ENCODE measurements at places on chromosomes 2 and 18.

DNA sequence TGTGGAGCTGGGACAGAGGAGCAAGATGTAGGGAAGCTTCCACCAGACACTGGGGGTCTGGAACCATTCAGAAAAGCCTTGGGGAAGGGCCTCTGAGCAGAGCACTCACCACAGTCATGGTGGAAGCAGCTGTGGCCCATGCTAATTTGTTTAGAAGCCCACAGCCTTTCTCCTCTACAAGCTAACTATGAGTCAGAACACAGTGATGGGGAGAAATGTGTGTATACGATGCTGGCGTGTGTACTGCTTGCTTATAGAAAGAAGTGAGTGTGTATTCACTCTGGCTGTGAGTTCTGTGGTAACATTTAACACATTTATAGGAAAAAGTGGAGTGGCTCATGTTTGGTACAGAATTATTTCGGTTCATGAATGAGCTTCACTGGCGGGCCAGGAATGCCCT lies 157.0 kb upstream of the ACAA2 start:
- DNase-seq = no peak

GRCh38 chr2:133854603-133855200 lies 286.4 kb upstream of the NCKAP5 start:
- DNase-seq = no peak

GRCh38 chr2:86557836-86558235 lies 5.4 kb downstream of the CHMP3 start:
- DNase-seq = peak; percentile 9

GRCh38 chr2:41806286-41806685 lies 241.5 kb upstream of the PKDCC start:
- DNase-seq = no peak

DNA sequence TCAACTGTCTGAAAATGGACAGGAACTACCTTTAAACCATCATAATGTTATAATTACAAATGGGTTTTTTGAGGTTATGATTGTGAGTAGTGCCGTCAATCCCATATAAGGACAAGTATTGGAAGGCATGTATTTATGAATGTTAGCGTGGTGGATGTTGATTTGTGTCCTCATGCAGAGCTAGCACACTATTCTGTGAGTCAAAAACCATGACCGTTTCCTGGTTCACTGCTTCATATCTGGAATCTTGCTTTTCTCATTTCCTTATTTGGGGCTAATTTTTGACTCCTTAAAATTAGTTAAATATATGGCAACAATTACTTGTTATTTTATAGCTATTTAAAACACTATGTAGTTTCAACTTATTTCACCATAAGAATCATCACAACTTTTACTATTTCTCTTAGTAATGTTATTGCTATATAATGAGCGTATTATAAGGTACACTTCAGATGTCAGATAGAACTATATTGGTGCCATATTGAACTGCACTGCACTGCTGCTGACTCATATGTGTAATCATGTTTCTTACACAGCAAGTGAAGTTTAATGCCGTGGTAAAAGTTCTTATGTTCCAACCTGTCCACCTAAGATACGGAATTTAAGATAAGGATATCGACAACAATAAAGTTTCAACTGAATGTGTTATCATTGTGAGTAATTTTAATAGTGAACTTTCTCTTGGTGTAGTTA lies 192.8 kb downstream of the PTGR3 start:
- peak; percentile 10 for DNase-seq

DNA sequence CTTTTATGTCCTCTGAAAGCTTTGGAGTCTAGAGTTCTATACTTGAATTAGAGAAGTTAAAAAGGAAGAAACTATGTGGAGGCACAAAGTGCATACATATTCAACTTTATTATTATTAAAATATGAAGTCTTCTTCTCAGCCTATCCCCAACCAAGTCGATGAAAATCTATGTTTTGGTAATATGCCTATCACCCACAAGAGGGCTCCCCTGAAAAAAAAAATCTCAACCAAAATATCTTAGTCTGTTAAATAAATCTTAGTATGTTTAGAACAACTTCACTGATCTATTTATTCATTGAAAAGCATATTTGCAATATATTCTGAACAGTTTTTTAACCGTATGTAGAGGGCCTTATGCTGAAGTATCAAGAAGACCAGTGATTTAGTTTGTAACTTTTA lies 804.5 kb downstream of the TDRD15 start:
- no peak for DNase-seq

DNA sequence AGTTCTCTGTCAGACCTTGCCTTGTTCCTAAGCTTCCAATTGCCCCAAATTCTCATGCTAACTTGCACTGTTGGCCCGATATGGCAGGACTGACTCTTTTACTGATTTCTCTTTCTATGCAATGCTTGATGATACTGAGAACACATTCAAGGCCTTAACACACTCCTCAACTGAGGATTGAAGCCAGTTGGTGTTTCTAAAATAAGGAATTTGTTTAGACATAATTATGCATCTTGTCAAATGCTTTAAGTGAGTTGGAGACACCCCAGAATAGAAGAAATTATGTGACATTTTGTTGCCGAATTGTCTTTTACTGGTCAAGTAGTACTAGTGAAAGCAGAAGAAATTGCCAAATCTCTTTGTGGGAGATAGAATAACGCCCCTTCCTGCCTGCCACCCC lies 60.0 kb upstream of the THSD7B start:
- DNase-seq = no peak

GRCh38 chr2:21014364-21015280 lies 29.3 kb downstream of the APOB start:
- DNase-seq = no peak

DNA sequence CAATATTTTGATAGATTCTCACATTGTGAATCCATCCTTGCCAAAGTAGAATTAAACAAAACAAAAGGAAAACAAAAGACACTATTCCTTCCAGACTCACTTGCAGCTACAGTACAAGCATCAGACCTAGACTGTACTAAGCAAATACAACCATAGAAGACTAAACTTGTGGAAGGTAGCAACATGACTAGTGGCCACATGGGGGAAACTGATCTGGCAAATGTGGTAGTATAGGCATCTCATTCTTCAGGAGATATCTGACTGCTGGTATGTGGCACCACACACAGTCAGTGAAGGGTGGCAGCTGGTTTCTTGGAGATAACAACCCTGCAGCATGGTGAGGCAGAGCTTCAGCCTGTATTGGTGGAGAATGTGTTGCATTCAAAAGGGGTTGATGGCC lies 81.0 kb upstream of the ACVR2A start:
- no peak for DNase-seq

DNA sequence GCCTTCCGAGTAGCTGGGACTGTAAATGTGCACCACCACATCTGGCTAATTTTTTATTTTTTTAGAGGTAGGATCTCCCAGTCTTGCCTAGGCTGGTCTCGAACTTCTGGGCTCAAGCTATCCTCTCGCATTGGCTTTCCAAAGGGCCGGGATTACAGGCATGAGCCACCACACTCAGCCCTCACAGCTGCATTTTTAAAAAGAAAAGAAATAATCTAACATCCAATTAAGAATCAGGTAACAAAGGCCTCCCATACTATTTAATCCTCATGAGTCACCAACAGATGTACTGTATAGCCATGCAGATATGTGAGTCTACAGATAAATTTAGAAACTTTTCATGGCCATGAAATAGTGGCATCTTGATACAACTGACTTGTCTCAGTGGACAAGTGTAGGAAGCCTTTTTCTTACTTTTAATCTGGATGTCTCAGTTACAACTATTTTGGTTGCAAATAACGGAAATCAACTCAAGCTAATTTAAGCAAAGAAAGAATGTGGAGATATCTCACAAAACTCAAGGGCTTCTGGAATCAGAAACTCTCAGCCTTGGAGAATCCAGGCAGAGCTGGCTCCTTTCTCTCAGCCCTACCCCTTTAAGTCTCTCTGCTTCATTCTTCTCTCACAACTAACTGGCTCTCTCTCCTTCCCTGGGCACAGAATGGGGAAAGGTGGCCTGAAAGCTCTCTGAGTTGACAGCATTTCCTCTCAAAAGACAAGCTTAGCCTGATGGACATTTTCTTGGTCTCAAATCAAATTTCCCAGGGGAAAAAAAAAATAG lies 12.8 kb upstream of the PPM1B start:
- peak; percentile 61 for DNase-seq

DNA sequence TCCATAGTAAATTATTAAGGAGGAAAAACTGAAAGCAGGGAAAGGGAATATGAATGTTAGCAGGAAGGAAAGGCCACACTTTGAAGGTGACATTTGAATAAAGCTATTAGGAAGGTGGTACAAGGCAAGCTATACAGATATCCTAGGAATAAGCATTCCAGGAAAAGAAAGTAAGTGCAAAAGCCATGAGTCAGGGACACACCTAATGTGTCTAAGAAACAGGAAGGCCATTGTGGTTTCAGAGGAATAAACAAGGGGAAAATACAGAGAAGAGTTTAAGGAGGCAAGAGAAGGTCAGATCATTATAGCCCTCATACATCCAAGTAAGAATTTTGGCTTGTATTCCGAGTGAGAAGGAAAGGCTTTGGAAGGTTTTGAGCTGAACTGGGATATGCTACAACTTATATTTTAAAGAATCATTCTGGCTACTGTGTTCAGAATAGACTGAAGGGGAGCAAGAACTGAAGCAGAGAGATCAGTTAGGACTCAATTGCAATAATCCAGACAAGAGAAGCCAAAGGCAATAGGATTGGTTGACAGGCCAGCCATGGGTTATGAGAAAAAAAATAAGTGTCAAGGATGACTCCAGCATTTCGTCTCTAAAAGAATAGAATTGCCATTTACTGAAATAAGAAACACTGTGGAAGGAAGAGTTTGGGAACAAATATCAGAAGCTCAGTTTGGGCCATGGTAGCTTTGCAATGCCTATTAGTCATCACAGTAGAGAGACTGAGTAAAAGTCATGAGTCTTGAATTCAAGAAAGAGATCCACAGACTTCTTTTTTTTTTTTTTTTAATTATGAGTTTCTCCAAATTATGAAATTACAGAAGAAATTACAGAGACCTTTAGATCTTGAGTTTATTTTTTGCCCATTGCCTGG lies 11.3 kb downstream of the RAD51AP2 start:
- peak; percentile 3 for DNase-seq

GRCh38 chr2:64932371-64933216 lies 56.6 kb upstream of the SLC1A4 start:
- no peak for DNase-seq

DNA sequence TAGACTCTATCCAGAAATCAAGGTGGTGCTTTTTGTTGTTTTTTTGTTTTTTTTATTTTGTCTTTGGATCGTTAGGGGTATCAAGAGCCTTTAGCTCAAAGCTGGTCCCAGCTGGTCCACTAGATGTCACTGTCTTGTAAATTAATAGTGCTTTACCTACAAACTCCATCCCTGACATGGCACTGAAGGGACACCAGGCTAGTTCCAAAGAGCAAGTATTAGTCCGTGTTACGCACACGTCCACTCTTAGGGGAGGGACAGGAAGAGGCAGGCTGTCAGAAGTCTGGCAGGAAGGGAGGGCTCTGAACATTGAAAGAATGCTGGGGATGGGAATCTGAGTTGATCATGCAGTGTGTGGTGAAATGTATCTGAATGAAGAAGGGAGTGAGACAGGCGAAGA lies 85.9 kb upstream of the CCBE1 start:
- DNase-seq = peak; percentile 81

- DNase-seq = peak; percentile 96
These were observed 3.7 kb upstream of the MTCL1 start for GRCh38 chr18:8701546-8702118.

GRCh38 chr2:239891698-239892097 lies 133.4 kb downstream of the NDUFA10 start:
- no peak for DNase-seq

- peak; percentile 91 for DNase-seq
These were observed 119.0 kb upstream of the FN1 start for GRCh38 chr2:215554689-215555498.

- DNase-seq = peak; percentile 38
These were observed 117.6 kb downstream of the FAM124B start for GRCh38 chr2:224284134-224284946.

- no peak for DNase-seq
These were observed 12.2 kb downstream of the GPR17 start for GRCh38 chr2:127658146-127658545.

DNA sequence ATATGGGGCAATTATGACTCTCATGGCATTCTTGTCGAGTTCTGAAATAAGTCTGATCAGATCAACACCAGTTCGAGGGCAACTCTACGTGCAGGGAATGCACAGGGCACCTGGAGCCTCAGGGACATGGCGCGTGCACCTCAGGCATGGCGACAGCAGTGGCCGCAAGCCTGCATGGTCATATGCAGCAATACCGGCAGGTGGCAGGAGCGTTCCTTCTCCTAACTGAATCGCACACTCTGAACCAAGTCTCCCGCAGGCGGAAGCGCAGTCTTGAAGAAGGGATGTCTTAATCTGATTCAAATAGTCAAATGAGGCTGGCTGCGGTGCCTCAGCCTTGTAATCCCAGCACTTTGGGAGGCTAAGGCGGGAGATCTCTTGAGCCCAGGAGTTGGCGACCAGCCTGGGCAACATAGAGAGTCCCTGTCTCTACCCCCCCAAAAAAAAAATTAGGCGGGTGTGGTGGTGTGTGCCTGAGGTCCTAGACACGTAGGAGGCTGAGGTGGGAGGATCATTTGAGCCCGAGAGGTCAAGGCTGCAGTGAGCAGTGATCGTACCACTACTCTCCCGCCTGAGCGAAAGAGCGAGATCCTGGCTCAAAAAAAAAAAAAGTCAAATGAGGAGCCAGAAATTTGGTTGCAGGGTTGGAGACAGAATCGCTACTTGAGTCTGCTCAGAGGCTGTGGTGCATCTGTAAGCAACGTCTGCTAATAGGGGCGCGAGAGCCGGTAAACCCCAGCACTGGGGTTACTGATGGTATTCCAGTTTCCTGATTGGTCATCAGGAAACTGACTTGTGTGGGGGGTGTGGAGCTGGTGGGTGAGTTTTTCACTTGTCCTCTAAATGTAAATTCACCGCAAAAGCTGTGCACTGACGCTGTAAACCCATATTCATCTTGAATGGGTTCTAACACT lies 28.8 kb downstream of the FHL2 start:
- DNase-seq = peak; percentile 83

- DNase-seq = no peak
These were observed 539.0 kb upstream of the PIK3C3 start for GRCh38 chr18:41416044-41416443.

DNA sequence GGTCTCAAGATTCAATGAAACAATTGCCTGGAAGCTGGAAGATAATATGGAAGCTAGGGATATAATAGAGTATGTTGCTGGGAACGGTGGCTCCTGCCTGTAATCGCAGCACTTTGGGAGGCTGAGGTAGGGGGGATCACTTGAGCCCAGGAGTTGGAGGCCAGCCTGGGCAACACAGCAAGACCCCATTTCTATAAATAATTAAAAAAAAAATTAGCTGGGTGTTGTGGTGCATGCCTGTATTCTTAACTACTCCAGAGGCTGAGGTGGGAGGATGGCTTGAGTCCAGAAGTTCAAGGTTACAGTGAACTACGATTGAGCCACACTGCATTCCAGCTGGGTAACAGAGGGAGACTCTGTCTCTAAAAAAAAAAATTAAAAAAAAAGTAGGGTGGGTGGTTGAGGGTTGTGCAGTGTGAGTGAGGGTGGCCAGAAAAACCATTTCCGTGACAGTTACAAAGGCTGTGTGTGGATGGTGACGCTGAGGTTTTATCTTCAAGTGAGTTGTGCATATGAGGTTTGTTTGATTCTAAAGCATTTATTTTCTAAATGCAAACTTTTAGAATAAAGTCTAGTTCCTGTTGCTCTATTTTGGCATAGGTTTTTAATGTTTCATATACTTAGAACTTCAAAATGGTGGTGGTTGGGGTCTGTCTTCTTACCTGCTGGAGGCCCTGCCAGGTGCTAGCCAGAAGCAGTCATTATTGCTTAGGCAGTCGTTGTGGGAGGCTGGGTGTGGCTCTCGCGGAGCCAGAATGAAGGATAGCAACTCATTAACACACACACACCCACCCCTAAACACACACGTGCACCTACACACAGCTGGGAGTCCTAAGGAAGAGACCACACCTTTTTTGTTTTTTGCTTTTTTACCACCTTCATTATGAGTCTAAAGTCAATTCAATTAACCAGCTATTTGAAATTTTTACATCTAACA lies 4.7 kb upstream of the IL1R2 start:
- DNase-seq = no peak
